Left renal pelvis (tissue), 4 donors: ENCODE measurements at places on chromosomes 16 and 17.

DNA sequence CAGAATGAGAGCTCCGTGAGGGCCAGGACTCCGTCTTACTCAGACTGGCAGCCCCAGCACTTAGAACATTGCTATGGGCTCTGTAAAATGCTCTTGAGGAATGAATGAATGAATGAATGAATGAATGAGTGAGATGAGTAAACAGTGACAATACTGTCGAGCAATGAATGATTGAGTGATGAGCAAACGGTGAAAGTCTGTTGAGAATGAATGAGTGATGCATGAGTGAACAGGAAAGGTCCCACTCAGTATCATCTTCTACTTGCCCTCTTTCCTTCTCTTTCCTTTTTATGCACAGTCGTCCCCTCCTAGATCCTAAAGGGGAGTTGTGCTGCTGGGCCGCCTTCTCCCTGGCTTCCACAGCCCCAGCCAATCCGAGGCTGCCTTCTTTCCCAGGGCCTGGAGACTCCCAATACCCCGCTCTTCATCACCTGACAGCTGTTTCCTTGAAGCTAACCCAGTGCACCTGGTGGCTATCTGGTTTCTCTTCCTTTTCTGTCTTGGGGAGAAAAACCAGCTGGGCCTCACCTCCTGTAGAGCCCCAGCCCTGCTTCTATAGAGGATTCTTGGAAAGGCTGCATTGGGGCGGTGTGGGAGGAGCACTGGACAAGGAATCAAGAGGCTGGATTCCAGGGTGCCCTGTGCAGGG, 32.7 kb upstream of the CACNG1 start:
- DNase-seq, result no peak

DNA sequence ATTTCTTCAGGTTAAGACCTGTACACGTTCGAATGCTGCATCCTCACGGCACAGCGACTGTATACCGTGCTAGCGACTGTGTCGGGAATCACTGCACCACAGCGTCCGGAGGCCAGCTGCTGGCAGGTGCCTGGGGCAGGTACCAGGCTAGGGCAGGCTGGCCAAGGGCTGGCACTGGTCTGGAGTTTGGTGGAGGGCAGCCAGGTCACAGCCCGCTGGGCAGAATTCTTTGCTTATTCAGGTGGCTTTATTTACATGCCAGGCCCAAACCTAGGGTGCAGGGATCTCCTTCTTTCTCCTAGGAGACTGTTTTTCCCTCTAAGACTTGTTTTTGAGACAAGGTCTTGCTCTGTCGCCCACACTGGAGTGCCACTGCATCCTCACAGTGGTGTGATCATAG, 37.9 kb downstream of the COTL1 start:
- no peak for DNase-seq

DNA sequence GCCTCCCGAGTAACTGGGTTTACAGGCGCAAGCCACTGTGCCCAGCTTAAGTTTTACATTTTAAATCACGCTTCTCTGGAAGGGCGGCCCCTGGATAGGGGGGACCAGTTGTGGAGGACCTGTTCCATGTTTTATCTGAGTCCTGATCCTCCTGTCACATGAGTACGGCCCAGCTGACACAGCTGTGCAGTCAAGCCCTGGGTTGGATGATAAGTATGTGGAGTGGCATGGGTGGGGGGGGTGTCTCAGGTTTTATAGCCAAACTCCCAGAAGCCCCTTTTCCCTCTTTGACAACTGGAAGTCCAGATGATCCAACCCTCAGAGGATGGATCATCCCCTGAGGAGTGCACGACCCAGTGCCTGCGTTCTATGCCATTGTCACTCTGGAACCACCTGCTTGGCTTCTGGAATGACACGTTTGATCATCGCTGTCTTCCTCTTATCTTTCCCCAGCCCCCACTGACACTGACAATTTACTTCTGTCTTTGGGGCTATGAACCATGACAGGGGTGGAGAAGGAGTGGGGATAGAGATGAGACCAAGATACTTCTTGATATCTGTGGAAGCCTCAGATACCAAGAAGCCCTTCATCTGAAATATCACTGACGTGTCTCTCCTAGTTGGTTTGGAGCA, 191.2 kb downstream of the MSI2 start:
- DNase-seq, result no peak

- peak; percentile 81 for DNase-seq
Measured at GRCh38 chr17:65560628-65561451, 608 bp downstream of the AXIN2 start.

DNA sequence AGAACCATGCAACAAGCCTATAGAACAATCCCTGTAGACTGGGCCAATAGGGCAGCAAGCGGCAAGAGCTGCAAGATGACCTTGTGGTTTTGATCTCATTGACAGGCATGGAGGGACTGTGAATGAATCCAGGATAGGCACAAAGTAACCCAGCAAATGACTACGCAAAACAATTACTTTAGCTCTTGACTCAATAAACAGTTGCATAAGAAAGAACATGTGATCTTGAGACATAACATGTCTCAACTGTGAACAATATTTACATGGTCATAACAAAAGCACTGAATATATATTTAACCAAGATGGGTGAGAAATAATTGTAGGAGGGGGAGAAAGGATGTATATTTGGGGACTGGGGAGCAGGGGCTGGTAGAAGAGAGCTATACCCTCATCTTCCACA, 313.7 kb upstream of the CDH5 start:
- DNase-seq, result no peak

DNA sequence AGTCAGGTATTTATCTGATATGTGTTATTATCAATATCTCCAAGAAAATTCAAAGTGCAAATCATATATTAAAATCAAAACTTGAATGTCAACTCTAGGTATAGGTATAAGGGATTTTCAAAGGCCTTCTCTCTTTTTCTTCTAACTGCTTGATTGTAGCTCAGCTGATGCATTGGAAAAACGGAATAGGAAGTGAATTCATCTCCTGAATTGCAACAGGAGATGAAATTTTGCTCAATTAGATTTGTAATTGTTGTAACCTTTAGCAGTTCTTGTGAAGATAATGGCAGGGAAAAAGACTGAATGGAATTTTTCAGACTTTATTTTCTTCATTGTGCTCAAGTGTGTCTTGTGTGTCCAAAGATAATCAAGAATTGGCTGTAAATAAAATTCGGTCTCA, 190.2 kb upstream of the KCNJ16 start:
- no peak for DNase-seq

DNA sequence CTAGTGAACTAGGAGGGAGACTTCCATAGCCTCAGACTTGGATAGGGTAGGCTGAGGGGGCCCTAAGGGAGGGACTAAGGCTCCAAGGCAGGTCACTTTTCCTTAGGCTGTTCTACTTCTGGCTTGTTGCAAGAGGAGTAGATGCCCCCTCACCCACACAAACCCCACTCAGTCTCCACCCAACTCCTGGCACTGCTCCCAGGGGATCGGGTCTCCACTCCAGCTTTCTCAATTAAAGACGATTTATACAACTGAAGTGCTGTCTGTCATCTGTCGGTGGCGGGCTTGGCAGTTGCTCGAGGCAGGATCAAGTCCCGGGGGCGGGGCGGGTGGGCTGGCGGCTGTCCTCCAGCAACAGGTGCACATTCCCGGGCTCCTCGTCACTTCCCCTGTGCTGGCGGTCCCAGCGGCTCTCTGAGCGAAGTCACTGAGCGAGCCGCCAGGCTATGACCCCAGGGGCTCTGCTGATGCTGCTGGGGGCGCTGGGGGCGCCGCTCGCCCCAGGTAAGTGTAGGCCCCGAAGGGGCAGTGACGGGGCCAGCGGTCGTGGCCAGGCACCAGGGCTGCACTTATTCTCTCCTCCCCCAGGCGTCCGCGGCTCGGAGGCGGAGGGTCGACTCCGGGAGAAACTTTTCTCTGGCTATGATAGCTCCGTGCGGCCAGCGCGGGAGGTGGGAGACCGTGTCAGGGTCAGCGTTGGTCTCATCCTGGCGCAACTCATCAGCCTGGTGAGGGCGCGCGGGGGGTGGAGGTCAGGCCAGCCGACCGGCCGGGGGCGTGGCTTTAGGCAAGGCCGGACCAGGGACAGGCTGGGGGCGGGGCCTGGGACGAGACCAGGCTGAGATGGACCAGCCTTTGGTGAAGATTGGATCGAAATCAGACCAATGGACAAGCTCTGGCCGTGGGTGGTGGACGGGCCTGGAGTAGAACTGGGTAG, at the start of gene CHRNB1:
TSS of gene CHRNB1 (plus strand) at position 380 of the 937 bp plus-strand sequence. CDS start at position 447, 67 bp downstream.
- DNase-seq, result no peak

DNA sequence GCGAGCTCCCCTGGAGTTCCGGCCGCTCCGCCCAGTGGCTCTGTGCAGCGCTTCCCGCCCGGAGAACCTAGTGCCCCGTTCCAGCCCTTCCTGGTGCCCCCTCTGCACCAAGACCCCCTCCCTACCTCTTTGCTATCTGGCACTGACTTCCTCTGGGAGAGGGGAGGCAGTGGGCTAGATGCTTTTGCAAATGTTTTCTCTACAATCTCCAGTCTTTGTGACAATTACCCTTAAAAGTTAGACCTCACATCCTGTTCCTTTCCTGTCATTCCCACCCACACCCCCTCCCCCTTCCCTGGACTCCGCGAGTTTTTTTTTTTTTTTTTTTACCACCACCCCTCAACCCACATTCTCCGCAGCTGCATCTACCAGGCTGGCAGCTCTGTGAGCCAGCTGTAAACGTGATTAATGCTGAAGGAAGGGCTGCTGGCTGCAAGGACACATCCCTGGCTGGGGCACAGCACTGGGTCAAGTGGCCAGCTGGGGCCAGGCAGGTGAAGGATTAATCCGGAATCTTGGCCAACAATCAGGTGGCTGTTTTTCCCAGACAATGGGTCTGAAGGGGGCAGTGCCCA, 101.5 kb downstream of the MGAT5B start:
- DNase-seq, result no peak

DNA sequence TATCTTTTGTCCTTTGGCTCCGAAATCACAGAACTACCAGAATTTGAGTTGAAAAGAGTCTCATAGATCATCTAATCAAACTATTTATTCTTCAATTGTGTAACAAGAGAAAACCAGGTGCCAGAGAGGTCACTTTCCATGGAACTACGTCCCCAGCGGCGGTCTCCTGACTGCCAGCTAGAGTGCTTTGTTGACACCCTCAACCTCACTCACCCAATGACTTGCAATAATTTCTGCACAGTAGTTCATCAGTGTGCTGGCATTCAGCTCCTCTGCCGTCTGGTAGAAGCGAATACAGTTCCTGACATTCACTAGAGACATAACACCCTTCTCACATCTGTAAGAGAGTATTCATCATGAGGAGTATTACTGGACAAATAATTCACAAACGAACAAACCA, 54.2 kb downstream of the ANKFY1 start:
- no peak for DNase-seq

GRCh38 chr16:84975522-84975921, 35.8 kb downstream of the ZDHHC7 start:
- DNase-seq, result no peak

DNA sequence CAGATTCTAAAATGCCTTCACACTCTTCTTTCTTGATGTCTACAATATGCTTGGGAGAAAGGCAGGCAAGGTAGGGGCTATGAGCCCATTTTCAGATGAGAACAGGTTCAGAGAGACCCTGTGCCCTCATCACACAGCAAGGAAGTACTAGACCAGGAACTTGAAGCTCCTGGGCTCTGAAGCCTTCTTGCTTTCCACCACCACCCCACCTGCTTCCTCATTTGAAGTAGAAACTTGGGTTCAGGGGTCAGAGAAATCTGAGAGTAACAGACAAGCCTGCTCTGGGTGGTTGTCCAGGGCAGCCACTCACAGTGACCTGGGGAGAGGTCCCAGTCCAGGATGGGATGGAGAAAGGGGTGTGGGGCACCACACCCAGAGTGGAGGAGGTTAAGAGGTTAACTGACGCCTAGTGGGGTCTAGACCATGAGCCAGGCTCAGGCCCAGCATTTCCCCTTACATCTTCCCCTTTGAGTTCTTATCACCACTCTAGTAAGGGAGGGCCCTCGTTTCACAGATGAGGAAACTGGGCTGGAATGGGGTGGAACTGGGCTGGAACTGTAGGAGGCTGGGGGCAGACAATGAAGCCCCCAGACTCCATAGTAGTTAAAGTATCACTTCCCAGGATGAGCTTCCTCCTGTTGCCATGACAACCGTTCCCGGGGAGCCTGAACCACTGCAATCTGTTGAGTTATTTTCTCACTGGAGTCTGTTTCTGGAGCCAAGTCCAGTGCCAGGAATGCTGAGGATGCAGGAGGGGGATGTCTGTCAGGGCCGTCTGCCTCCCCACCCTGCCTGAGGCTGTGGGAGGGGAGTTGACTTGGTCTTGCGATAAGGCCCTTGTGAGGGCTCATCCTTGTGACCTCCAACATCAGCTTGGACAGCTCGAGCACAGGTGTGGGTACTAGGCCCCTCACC, 16.2 kb upstream of the PHF12 start:
- DNase-seq, result no peak

GRCh38 chr16:11076259-11077018, 132.1 kb downstream of the CLEC16A start:
- DNase-seq, result no peak

DNA sequence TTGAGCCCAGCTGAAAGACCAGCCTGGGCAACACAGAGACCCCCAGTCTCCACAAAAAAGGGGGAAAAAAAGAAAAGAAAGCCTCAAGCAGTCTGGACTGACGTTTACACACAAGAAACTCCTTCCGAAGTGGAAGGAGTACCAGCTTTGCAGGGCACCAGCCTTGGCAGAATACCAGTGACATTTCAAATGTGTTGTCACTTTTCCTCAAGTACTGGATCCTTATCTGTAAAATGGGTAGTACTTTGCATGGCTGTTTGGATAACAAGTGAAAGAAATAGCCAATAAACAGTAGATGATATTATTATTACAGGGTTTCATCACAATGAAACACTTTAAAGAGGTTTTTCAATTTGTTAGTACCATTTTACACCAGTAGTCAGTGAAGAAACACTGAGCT, 14.2 kb downstream of the YWHAE start:
- no peak for DNase-seq

GRCh38 chr17:67479148-67479547, 102.1 kb downstream of the PITPNC1 start:
- DNase-seq, result no peak

DNA sequence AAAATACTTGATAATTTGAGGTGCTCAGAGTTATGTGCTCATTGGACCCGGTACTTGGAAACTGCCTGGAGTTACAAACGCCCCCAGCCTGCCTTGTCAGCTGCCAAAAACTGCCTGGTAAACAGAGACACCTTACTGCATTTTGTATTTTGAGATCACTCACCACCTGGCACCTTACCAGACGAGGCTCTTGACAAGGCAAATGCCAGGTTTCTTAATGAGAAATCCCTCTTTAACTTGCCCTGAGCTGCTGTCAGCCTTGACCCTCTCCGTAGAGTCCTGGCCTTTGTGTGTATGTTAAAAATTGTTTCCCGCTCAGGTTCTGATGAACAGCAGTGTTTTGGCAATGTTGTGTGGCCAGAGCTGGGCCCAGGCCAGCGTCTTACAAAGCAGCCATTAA, 28.8 kb downstream of the SYT17 start:
- no peak for DNase-seq

DNA sequence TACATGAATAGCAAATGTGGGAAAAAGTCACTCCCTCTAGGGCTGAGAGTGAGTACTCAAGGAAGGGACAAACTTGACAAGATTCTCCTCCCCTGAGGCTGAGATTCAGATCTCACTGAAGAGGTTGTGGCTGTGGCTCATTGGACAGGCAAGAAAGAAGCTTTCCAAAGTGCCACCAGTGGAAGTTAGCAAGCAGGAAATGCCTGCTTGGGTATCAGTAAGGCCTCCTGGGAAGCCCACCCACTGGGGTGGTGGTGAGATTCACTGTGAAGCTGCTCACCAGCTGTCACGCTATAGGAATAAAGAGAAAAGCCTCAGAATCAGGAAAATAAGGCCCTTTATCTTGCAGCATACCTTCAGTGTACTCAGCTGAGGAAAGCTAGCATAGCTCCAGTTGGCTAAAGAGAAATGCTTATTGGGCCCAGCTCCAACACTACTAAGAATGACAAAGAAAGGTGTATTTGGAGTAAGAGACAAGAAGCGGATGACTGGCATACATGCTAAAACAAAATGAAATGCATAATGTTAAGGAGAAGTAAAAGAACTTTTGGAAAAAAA, 274.4 kb upstream of the TOM1L1 start:
- no peak for DNase-seq

GRCh38 chr16:68005786-68006286, 6.6 kb upstream of the DPEP2 start:
- no peak for DNase-seq
